ENCODE measurements at places on chromosomes 7 and 10. TPM values are rescaled to one million over a fixed set of nuclear protein-coding genes. Genes with fewer than 3 reads are reported as not detected.

The CACNB2 gene
- not detected for total RNA-seq

The RSPH10B gene
- total RNA-seq, result 0.64 TPM

The ADRA2A gene
- not detected for total RNA-seq

The PVRIG gene
- 32.2 TPM for total RNA-seq

DNA sequence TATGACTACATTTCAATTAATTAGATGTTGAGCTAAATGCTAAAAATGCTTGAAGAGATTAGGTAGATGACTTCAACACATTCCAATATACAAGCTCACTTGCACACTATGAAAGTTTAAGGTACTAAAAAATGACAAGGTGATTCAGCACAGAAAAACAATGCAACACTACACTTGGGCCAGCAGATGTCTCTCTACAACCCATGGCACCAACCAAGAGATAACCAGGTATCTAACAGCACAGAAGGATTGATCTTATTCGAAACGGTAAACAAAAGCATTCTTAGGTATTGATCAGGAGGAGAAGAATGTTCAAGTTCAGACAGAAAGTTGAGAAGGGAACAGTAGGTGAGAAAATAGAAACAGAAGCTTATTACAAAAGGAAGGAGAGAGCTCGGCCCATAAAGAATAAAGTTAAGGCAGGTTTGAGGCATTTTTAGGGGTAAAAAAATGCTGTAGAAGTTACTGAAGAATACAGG is 248.2 kb upstream of the KLF14 start:
- DNase-seq, result no peak

- DNase-seq, result no peak
These were observed 12.2 kb upstream of the PROSER2 start for GRCh38 chr10:11810973-11811372.

GRCh38 chr10:48284002-48284546 is 9.6 kb upstream of the FRMPD2 start:
- DNase-seq, result no peak

DNA sequence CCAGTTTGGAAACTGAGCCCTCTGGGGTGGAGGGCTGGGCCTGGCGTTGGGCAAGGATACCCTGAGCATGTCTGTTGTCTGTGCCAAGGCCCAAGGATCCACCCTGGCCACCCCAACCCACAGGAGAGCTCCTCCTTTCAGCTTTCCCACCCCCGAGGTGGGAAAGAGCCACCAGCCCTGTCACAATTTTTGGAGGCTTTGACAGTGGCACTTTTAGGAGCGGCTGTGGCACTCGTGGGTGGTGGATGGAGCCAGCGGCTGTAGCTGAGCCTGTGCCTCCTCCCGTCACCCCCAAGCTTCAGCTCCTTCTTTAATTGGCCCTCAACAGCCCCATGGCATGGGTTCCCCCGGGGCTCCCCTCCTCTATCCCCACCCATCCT is 18.2 kb upstream of the ZNF862 start:
- no peak for DNase-seq

DNA sequence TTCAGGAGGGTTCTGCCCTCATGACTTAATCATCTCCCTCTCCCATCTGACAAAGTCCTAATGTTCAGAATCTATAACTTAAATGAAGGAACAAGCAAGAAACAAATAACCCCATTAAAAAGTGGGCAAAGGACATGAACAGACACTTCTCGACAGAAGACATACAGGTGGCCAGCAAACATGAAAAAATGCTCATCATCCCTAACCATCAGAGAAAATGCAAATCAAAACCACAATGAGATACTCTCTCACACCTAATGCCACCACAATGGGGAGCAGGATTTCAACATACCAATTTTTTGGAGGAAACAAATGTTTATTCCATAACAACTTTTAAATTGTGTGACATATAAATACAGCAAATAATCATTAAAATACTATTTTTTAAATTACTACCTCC is 3.0 kb upstream of the HTR7 start:
- DNase-seq, result no peak

DNA sequence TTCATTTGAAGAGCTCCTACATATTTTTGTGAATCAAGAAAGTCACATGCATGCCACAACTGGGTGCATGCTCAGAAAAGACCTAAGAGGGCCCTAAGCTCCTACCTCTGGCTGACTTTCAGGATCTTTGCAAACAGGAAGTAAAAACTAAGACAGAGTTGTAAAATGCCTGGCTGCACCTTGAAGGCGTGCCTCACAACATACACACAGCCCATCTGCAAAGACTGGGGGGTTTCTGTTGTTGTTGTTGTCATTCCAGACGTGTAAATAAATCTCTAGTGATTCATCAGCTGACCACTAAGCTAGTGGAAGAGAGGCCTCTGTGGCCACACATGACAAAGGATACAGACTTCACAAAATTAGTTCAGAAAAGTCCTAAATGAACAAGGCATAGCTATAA is 31.8 kb downstream of the SMURF1 start:
- DNase-seq, result no peak

DNA sequence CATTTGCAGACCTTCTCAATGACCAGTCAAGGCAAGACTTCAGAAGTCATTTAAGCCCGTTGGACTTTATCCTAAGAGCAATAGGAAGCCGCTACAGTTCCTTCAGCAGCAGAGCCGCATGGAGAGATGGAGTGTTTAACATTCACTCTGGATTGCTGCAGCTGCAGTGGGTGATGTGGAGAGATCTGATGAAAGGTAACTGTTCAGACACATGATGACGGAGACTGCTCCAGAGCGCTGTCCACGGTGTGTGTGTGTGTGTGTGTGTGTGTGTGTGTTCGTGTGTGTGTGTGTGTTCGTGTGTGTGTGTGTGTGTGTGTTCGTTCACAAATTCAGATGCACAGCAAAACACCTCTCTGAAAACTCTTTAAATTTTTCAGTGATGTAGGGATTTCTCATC is 37.0 kb downstream of the SEC61G start:
- no peak for DNase-seq
